ENCODE measurements at places on chromosomes 11 and 22.

- no peak for DNase-seq
These were observed 24.1 kb downstream of the CTSC start for GRCh38 chr11:88313441-88313840.

GRCh38 chr11:78907636-78908035, 333.0 kb upstream of the NARS2 start:
- no peak for DNase-seq

DNA sequence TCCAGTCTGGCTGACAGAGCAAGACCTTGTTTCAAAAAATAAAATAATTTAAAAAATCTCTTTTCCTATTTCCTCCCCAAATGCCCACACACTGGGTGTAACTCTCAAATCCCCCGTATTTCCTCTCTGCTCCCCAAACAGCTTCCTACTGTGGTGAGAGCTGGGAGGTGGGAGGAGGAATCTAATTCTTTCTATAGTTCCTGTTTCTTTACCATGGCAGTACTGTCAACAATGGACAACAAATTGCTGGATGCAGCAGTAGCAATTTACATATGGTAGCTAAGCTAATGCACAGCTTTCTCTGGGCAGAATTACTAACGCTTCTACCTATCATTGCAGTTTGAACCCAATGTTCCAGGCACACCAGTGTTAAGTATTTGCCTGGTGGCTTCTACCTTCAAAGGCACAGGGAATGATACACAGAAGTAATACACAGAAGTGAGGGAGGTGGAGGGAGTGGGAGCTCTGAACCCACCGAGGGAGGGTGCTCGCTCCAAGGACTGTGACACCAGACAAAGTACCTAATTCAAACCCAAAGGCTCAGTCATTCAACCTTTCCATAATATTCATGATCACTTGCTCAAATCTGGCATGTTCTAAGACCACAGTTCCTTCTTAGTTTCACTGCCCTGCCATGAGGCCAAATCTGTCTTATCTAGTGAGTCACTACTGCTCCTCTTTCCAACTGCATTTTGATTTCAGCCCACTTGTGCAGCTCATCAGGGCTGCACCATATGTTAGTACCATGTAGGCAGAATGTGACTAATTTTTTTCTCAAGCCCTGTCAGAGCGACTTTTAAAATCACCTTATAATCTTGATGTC, 37.9 kb downstream of the CELF1 start:
- DNase-seq, result no peak

DNA sequence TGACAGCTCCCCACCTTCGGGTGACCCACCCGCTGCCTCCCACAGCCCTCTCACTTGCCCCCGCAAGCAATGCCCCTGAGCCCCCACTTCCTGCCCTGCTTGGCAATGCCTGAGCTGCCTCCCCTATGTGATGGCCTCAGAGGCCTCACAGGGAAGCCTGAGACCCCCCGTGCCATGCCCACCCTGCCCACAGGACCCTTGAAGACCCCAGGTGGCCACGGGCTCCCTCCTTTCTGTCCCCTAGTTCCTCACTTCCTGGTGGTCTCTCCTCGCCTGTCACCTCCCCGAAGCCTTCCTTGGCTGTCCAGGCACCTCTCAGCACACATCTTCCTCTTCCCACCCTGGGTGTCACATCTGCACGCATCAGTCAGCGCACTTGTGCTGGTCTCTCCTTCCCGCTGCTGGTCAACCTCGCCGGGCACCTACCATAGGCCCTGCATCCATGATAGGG, 90.5 kb downstream of the BRD1 start:
- DNase-seq, result no peak

DNA sequence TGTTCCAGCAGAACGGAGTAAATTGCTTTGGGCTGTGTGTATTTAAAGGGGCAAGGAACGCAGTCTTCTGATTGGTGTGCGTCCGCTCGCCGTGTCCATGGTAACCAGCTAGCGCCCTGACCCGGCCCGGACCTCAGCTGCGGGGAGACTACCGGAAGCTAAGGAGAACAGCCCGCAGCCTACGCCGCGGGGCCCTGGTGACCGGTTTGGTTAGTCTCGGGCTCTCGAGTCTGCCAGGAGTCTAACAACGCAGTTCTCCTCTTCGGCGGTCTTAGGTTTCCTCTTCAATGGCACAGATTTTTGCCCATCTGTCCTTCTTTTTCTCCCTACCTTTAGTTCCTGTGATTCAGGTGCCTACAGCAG, 3.5 kb upstream of the OR56A3 start:
- DNase-seq, result no peak

DNA sequence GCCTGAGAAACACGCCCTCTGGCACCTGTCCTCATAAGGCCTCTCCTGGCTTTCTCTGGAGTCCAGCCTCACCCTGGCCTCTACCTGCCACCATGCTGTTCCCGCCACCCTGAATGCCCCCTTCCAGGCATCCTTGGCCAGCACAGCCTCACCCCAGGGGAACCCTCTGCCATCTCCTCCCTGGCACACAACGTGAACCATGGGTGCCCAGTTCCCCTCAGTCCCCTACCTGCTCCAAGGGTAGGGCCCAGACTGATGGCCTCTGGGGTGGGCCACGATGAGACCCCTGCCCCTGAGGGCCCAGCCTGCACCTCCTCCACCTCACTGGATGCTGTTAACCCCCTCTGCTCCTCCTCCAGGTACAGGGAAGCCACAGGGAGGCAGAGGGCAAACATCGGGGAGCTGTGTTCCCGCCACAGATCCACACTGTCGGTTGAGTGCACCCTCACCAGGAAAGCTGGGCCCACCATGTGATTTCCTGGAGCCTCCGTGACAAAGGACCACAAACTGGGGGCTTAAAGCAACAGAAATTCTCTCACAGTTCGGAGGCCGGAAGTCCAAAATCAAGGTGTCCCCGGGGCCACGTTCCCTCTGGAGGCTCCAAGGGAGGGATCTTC, 169.6 kb downstream of the BRD1 start:
- DNase-seq, result no peak

DNA sequence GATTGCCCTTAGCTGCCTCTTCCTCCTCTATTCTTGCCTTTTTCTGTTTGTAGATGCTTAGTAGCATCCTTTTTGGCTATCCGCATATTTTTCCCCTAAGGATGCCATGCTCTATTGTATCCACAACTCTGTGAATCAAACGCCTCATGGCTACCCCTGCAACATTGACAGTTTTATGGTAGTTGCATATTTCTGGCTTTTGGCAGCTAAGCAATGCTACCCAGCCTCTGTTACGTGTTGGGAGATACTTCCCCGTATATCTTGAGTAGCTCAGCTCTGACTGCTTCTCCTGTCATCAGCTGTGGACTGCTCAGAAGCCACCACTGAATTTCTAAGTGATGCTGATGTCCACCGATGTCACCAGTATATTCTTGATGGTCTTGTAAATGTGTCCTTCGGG, 15.1 kb upstream of the SLC3A2 start:
- DNase-seq, result no peak

GRCh38 chr11:36417154-36417553, 92.9 kb downstream of the TRAF6 start:
- DNase-seq, result no peak

DNA sequence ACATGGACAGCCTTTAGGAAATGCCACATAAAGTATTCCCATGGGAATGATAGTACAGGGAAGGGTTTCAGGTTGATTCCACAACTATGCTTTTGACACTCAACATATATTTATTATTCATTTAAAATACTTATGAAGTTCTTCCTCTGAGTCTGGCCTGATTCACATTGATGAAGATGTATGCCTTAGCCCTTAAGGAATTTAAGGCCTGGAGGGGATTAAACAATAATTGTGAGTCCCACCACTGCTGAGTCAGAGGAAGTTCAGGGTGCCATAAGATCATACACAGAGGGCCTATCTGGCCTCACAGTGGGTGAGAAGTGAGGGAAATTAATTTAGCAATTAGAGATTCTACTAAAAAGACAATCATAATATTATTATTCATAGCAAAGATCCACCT, 161.1 kb upstream of the SNX19 start:
- no peak for DNase-seq

GRCh38 chr22:49099089-49099488, 728.6 kb downstream of the BRD1 start:
- DNase-seq, result no peak

DNA sequence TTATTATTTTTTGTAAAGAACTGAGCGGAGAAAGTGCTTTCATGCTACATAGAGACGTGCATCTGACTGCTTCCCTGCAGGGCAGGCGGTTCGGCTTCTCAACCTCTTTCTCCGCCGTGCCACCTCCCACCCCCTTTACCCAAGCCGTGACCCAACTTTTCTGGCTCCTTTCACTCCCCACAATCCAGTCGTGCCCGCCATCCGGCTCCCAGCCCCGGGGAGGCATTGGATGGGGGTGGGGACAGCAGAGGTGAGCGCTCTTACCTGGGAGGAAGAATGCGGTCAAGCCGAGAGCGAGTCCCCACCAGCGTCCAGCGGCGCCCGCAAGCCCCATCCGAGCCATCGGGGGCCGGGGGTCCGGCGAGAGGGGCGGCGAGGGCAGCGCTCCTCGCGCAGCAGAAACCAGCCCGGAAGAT, 781 bp downstream of the NECTIN1 start:
- no peak for DNase-seq

- no peak for DNase-seq
These were observed 79.9 kb downstream of the GRAMD1B start for GRCh38 chr11:123509737-123510578.

DNA sequence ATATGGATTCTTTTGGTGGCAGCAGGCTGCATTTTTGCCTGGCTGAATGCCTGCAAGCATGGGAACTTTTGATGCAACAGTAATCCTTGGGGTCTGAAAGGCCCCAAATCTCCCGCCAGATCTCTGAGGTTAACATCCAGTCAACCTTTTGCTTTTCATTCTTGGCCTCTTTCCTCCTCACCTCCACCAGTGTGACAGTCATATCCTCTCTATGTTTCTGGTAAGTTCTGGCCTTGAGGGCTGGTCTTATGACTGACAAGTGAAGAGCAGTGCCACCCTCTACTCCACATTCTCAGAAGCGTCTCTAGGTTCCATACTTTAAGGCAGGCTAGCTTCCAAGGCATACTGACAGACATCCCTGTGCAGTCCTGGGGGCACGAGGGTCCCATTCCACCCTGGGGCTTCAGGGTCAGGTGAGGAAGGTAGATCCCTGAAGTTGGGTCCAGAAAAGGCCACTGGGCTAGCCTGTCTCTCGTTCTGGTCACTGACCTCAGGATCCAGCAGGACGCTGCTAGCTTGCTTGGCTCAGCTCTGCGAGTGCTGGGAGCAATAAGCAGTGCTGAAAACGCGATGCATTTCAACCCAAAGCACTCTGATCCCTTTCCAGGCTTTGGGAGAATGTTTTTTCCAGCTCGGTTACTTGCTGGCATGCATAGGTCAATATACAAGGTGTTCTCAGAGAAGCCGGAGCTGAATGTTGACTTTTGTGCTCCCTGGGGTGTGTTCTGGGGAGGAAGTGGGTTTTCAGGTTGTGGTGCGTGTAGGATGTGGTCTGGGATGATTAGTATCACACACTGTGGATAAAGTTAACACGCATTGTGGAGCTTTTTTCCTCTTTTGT, 75.2 kb downstream of the PTPRJ start:
- DNase-seq, result no peak
